ENCODE measurements at places on chromosomes 12 and 14.

DNA sequence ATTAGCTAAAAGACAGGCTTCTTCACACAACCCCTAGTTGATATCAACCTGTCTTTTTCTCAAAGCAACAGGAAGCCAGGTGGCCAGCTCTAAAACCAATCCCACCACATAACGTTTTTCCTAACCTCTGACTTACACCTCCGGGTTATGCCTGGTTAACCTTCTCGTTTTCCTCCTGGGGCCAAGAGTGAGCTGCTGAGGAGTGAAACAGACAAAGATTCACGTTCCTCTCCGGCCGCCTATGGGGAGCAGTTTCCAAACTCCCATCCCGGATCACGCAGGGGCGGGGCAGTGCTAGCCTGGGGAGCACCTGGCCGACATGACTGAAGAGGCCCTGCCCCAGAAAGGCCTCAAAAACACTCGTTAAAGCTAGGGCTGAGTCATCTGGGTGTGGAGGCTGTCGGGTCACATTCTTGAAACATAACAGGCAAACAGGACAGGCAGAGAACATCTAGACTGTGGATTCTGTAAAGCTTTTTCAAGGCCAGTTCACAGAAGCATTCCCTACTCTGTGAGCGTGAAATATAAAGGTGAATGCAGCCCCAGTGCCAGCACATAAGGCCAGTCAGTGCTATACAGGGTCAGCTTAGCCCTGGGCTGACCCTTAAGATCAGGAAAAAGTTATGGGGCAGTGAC, 25.9 kb upstream of the LGALS3 start:
- no peak for DNase-seq

GRCh38 chr12:49331380-49332222, 5.4 kb downstream of the C1QL4 start:
- DNase-seq, result no peak

DNA sequence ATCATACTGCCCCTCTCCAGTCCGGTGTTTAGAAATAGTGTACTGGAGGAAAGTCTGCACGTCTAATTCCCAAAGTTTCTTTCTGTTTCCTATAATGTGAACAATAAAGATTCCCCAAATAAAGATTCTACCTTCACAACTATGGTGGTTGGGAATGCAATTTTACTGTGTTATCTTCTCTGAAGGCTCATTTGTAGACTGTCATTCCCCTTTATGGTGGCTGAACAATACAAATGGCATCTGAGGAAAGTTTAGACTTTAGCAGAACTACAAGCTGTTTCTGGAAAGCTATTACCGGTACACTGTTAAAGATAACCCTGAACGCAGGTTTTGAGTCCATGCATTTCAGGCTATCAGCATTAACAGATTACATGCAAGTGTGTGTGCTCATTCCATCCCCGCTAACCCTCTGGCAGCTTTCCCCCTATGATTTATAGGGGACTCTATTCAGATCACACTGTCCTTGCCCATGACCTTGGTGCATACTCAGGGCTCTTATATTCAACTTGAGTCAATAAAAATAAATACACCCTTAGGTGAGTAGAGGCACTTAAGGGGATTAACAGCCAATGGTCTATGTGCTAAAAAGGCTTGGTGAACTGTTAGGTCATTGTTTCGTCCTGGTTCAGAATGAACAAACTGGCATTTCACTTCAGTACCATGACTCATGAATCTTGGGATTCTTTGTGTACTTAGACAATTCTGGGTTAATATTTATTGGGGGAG, 60.7 kb upstream of the PYGL start:
- no peak for DNase-seq

- DNase-seq, result peak; percentile 64
Measured at GRCh38 chr12:6285063-6285477, 25.4 kb upstream of the PLEKHG6 start.

DNA sequence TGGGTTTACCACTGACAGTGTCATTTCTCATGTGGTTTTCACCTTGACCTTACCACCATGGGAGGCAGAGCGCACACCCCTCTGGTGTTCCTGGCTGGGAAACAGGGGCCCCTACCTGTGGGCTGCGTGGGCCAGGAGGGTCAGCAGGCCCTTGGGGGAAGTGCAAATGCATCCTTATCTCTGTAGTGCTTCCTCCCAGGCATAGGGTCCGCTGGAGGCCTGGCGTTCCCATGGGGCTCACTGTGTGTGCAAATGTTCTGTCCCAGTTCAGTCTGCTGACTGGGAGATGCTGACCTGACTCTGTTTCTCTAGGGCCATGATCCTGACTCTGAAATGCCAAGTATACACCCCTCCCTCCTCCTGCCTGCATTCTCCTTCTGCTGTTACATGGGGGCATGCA, 81.3 kb downstream of the SLC25A47 start:
- DNase-seq, result no peak

GRCh38 chr14:52852810-52853521, 61.6 kb upstream of the GNPNAT1 start:
- DNase-seq, result no peak

DNA sequence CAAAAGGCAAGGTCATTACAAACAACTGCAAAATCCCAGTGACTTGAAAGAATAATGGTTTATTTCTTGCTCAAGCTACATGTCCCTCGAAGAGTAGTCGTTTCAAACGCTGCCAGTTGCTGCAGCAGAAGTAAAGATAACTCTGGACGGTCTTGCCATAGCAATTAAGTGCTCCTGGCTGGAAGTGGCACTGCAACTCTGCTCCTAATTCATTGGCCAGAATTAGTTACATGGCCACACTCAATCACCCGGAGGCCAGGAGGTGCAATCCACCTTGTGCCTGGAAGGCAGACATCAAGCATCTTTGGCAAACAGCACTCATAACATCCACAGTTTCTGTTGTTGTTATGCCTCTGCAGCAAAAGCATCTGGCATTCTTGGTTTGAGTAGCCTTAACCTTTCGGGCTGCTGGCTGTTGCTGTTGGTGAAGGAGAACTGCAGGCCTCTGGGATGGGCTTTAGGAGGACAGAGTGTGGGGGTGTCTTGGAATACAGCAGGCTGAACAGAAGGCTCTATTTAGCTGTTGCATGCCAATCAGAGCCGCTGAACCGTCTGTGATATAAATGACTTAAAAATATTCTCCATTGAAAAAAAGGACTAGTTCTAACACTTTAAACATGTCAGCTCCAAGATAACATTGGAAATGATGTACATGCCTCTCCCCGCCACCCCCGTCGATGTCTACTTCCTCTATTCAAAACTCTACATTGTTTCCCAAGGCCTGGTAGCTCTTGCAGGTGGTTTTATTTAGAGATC, 123.5 kb upstream of the DYRK2 start:
- no peak for DNase-seq

DNA sequence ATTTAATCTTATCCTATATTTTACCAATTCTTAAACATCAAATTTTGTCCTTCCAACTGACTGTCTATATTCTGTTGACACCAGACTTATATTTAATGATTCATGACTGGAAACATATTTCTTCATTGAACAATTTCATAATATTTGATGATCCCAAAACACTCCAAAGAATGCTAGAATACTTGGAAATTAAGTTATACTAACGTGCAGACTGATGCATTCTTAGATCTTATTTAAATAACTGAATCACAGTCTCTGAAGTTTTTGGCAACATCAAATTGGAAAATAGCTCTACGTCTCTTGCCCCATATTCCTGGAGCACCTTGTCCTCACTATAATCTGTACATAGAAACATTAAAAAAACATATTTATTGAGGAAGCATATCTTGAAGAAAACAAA, 127.4 kb downstream of the HMGA2 start:
- no peak for DNase-seq

GRCh38 chr12:41045509-41045908, 142.6 kb upstream of the PDZRN4 start:
- DNase-seq, result no peak

All from GM18507 (cell line).